Naive thymus-derived CD4-positive, alpha-beta T cell (primary cell): ENCODE measurements at places on chromosomes 16 and 17. TPM values are rescaled to one million over a fixed set of nuclear protein-coding genes. Genes with fewer than 3 reads are reported as not detected.

DNA sequence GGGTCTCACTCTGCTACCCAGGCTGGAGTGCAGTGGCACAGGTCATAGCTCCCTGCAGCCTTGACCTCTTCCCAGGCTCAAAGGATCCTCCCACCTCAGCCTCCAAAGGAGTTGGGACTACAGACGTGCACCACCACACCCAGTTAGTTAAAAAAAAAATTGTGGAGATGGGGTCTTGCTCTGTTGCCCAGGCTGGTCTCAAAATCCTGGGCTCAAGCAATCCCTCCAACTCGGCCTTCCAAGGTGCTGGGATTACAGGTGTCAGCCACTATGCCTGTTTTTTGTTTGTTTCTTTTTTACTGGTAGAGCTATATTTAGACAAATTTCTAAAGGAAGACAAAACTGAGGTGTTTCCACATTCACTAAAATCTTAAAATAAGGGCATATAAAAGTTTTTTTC lies 1.7 kb downstream of the CMTR2 start:
- peaks cover 9% of the 10 kb centered on the region for H3K36me3 ChIP-seq
- no peak for DNase-seq
- H3K27me3 ChIP-seq, result no peaks in the 10 kb centered on the region
- no peak overlapping the region for H3K4me3 ChIP-seq

DNA sequence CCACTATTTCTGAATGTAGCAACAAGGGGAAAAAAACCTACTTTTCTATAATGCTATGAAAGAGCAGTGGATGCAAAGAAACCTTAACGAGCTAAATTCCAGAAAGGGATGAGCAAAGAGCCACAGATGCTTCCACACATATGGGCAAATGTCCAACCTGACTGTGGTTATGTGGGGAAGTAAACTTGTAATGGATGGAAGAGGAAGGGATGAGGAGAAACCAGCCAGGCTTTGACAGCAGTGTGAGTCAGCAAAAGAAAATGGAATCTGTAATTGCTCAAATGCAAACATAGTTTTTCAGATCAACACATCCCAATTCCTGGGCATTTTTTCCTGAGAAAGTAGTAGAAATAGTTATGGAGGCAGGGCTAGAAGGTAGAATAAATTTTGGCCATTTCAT lies 204.8 kb upstream of the CPHXL start:
- H3K36me3 ChIP-seq, result no peaks in the 10 kb centered on the region
- no peak overlapping the region for H3K4me3 ChIP-seq
- H3K27ac ChIP-seq, result no peak overlapping the region

GRCh38 chr17:4208238-4208637 lies 55.5 kb downstream of the ANKFY1 start:
- H3K4me3 ChIP-seq, result no peak overlapping the region
- H3K27me3 ChIP-seq, result no peaks in the 10 kb centered on the region
- H3K27ac ChIP-seq, result no peak overlapping the region
- H3K4me1 ChIP-seq, result no peaks in the 10 kb centered on the region

DNA sequence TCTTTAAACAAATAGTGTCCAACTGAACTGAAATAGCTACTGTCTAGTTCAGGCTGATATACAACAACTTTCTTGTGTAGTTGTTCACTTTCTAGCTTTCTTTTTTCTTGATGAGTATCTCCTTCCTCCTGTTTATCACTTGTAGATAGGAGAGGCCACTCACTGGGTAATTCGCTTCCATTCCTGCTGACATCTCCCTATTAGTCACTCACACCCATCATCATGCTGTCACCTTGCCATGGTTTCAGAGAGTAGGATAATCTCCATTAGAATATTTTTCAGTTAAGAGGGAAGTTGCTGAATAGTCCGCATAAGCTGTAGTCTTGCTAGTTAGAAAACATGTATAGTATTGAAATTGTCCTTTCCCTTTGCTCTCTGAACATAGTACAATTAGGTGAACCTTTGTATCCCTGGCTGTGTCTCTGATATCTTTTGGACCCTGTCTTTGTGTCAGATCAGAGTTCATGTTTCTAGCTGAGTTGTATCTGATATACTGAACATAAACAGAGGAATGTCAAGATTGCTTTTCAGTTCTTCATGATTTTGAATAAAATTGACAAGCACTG lies 64.4 kb upstream of the RASL10B start:
- no peak for DNase-seq
- no peak overlapping the region for H3K27ac ChIP-seq
- H3K4me3 ChIP-seq, result no peak overlapping the region
- H3K27me3 ChIP-seq, result no peaks in the 10 kb centered on the region
- H3K36me3 ChIP-seq, result peaks cover 12% of the 10 kb centered on the region

- no peak overlapping the region for H3K27ac ChIP-seq
- no peak for DNase-seq
- no peaks in the 10 kb centered on the region for H3K4me1 ChIP-seq
- no peak overlapping the region for H3K4me3 ChIP-seq
Measured at GRCh38 chr17:40852364-40852763, 14.7 kb downstream of the KRT12 start.

DNA sequence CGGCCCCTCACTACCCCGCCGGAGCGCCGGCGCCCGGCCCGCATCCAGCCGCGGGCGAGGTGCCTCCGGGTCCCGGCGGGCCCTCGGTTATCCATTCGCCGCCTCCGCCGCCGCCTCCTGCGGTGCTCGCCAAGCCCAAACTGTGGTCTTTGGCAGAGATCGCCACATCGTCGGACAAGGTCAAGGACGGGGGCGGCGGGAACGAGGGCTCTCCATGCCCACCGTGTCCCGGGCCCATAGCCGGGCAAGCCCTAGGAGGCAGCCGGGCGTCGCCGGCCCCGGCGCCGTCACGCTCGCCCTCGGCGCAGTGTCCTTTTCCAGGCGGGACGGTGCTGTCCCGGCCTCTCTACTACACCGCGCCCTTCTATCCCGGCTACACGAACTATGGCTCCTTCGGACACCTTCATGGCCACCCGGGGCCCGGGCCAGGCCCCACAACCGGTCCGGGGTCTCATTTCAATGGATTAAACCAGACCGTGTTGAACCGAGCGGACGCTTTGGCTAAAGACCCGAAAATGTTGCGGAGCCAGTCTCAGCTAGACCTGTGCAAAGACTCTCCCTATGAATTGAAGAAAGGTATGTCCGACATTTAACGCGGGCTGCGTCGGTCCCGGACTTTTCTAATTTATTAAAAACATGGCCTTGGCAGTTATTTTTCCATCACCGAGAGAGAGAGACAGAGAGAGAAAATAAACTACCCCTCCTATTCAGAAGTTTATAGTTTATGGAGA lies 2.8 kb downstream of the IRX5 start:
- H3K36me3 ChIP-seq, result no peaks in the 10 kb centered on the region
- H3K4me3 ChIP-seq, result no peak overlapping the region
- peaks cover 10% of the 10 kb centered on the region for H3K27me3 ChIP-seq
- DNase-seq, result no peak

DNA sequence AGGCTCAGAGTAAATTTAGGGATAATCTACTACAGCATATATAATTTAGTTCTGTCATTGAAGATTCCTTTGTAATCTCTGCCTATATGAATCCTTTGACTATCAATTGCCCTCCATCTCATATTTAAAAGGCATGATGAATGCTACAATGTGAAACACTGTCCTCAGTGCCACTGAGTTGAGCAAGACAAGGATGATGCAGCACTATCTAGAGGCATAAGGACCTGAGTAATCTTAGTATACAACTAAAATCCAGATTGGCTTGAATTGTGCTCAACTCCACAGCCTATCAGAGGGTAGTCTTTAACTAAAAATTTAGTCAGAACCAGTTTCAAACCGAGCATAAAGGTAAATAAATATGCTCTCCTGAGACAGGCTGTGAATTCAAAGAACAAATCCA lies 11.6 kb upstream of the STRADA start:
- no peaks in the 10 kb centered on the region for H3K4me1 ChIP-seq
- no peak for DNase-seq
- H3K4me3 ChIP-seq, result no peak overlapping the region
- H3K27ac ChIP-seq, result no peak overlapping the region
- peaks cover 49% of the 10 kb centered on the region for H3K36me3 ChIP-seq
- H3K27me3 ChIP-seq, result no peaks in the 10 kb centered on the region

DNA sequence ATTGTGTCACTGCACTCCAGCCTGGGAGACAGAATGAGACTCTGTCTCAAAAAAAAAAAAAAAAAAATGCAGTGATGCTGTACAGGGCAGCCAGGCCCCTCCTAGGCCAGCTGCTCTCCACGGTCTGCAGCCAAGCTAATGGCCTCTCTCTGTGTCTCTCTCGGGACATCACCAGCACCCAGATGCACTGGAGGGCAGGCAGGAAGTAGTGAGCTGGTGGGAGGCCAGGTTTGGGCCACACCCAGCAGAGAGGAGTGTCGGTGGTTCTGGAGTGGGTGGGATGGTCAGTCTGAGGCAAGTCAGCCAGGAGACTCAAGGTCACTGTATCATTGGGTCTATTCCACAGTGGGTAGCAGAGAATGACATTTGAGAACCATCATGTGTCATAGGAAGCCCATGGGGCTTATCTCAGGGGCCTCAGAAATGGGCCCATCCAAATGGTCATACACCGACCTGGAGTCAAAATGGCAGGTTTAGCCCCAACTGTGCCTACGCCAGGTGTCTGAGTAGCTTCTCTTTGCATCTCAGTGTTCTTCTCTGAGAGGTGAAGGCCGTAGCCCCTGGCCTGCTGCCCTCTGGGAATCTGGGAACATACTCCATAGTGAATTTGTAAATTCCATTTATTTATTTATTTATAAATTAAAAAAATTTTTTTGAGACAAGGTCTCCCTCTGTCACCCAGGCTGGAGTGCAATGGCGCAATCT lies 22.7 kb downstream of the WNT9B start:
- no peak overlapping the region for H3K4me3 ChIP-seq
- H3K36me3 ChIP-seq, result no peaks in the 10 kb centered on the region
- no peak for DNase-seq
- H3K27me3 ChIP-seq, result no peaks in the 10 kb centered on the region
- no peak overlapping the region for H3K27ac ChIP-seq

DNA sequence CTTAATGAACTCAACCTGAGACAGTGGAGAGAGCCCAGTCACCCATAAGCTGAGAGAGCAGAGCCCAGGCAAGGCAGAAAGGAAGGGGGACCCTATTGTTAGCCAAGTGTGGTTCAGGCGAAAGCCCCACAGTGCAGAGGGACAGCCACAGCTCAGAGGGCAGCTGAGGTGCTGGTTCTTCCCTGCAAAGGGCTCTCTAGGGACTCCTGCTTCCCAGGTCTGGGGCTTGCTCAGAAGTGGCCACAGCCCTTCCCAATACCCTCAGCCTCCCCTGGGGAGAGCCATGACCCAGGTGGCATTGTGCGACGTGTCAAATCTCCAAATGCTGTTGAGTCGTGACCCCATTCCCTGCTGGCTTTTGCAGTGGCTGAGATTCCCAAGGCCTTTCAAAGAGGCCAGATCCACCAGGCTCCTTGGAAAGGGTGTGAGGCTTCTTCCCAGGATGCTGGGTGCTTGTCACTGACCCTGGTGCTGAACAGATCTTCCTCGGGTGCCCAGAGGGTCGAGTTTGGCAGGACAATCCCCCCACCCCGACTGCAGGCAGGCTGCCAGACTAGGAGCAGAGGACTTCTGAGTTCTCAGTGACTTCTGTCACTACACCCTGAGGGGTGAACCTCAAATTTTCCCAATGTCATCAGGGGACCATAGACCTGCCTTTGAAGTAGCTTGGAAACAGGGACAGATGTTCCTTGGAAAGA lies 2.5 kb upstream of the CCL17 start:
- H3K4me1 ChIP-seq, result no peaks in the 10 kb centered on the region
- no peak for DNase-seq
- H3K27ac ChIP-seq, result no peak overlapping the region
- H3K4me3 ChIP-seq, result no peak overlapping the region
- H3K36me3 ChIP-seq, result no peaks in the 10 kb centered on the region

DNA sequence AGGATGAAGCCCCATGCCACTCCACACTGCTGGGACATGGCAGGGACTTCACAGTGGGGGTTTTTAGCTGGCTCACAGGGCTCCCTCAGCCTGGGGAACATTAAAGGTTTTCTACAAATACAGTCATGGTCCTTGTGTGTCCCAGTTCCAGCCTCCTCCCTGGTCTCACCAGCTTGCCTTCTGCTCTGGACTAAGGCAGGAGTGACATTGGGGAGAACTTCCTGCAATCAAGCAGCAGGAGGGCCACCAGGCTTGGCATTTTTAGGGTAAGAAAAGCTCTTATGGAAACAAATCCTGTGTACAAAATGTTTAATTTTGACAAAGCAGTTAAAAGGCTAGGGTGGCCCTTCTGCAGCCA lies 1.9 kb downstream of the PARD6A start:
- H3K4me1 ChIP-seq, result peaks cover 18% of the 10 kb centered on the region
- H3K4me3 ChIP-seq, result no peak overlapping the region
- no peak for DNase-seq
- no peaks in the 10 kb centered on the region for H3K27me3 ChIP-seq
- H3K27ac ChIP-seq, result no peak overlapping the region

GRCh38 chr16:28112908-28113307 lies 49.4 kb upstream of the GSG1L start:
- H3K27ac ChIP-seq, result no peak overlapping the region
- peaks cover 49% of the 10 kb centered on the region for H3K36me3 ChIP-seq
- no peaks in the 10 kb centered on the region for H3K4me1 ChIP-seq
- DNase-seq, result no peak
- H3K4me3 ChIP-seq, result no peak overlapping the region

DNA sequence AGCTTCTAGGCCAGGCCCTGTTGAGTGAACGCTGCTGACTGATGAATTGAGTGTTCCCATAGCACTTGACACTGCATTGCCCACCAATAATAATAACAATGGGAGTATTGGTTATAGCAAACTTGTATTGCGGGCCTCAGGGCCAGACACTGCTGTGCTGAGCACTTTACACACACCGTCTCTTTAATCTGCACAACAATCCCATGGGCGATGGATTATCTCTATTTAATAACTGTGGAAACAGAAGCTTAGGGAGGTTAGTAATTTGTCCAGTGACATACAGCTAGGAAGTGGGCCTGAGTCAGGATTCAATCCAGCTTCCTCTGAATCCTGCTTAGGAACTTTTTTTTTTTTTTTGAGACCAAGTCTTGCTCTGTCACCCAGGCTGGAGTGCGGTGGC lies 11.2 kb downstream of the ARHGAP23 start:
- H3K4me1 ChIP-seq, result peaks cover 8% of the 10 kb centered on the region
- no peak overlapping the region for H3K4me3 ChIP-seq
- no peak overlapping the region for H3K27ac ChIP-seq
- H3K36me3 ChIP-seq, result no peaks in the 10 kb centered on the region
- no peaks in the 10 kb centered on the region for H3K27me3 ChIP-seq

DNA sequence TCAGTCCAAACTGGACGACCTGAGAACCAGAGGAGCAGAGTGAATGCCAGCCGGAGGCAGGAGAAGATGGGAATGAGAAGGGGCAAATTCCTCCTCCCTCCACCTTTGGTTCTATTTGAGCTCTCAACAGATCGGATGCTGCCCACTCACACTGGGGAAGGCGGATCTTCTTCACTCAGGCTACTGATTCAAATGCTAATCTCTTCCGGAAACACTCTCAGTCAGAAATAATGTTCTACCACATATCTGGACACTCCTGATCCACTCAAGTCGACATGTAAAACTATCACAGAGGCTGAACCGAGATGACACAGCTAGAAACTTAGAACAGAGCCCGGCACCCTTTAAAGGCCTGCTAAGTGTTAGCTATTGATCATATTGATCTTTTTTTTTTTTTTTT lies 57.4 kb upstream of the GRIN2A start:
- H3K4me1 ChIP-seq, result no peaks in the 10 kb centered on the region
- no peak overlapping the region for H3K4me3 ChIP-seq
- no peak overlapping the region for H3K27ac ChIP-seq
- DNase-seq, result no peak
- H3K27me3 ChIP-seq, result no peaks in the 10 kb centered on the region

Gene ALOXE3
- total RNA-seq, result 0.57 TPM

Gene SLC13A2
- total RNA-seq, result not detected

Gene CORO6
- 1.5 TPM for total RNA-seq

Gene SLC22A31
- total RNA-seq, result 4.4 TPM

Gene TBC1D3E
- total RNA-seq, result 0.32 TPM

Gene LGALS9
- total RNA-seq, result 47.7 TPM

Gene TEX14
- 0.17 and 0.38 TPM in 2 replicates for total RNA-seq

Gene ARL5C
- 0.34 TPM in 1 of 2 replicates, not detected in the other for total RNA-seq

Gene AGRP
- total RNA-seq, result not detected in 2 replicates
